Type B pancreatic cell (in vitro differentiated cells): ENCODE measurements at places on chromosomes 16 and 17.

DNA sequence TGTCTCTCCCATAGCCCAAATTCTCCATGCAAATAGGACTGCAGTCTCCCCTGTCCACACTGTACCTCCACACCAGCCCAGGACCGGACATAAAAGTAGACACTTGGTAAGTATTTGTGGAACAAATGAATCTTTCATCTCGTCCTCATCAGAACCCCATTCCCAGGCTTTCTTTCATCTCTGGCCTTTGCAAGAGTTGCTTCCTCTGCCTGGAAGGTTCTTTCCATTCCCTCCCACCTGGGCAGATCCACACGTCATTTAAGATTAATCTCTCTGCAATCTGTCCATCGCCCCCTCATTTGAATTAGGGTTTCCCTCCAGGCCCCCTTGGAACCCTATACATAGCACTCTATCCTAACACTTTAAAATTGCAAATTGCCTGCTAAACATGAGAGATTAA is 3.9 kb upstream of the NXPH3 start:
- DNase-seq = no peak
- no peak overlapping the region for H3K27ac ChIP-seq
- no peaks in the 10 kb centered on the region for H3K4me1 ChIP-seq
- H3K36me3 ChIP-seq = no peaks in the 10 kb centered on the region

- no peak overlapping the region for H3K4me3 ChIP-seq
- peaks cover 23% of the 10 kb centered on the region for H3K4me1 ChIP-seq
- no peak overlapping the region for H3K27ac ChIP-seq
- no peak for DNase-seq
- peaks cover 3% of the 10 kb centered on the region for H3K27me3 ChIP-seq
- H3K36me3 ChIP-seq = peaks cover 5% of the 10 kb centered on the region
Observed at GRCh38 chr16:65675161-65675560, 553.3 kb upstream of the CDH11 start.

DNA sequence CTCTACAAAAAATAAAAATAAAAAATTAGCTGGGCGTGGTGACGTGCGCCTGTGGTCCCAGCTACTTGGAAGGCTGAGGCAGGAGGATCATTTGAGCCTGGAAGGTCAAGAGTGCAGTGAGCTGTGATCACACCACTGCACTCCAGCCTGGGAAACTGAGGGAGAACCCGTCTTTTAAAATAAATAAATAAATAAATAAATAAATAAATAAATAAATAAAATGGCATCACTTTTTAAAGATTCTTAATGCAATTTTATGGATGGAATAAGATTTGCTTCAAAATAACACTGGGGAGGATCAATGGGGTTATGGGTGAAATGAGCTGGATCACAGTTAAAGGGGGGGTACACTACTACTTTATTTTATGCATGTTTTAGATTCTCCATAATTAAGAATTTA is 14.9 kb downstream of the GDE1 start:
- no peak overlapping the region for H3K27ac ChIP-seq
- H3K36me3 ChIP-seq = peaks cover 35% of the 10 kb centered on the region
- DNase-seq = no peak
- no peaks in the 10 kb centered on the region for H3K27me3 ChIP-seq

DNA sequence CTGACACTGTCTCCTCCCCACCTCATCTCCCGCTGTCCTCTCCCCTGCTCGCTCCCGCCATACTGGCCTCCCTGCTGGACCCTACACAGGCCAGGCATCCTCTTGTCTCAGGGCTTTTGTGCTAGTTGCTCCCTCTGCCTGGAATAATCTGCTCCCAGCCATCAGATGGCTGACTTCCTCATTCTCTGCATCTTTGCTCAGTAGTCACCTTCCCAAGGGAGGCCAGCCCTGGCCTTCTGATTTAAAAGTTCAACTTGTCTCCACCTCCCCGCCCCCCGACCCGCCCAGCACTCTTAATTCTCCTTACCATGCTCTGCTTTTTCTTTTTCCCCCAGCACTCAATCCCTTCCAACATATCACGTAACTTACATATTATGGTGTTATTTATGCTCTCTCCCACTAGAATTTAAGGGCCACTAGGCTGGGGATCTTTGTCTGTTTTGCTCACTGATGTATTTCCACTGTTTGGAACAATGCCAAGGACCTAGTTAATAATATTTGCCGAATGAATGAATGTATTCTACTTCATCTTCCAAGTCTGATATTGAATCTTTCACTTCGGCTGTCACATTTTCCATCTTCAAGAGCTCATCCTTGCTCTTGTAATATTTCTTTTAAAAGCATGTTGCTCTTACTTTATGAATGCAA is 178.3 kb downstream of the CDK5R1 start:
- H3K27ac ChIP-seq = no peak overlapping the region
- no peaks in the 10 kb centered on the region for H3K4me1 ChIP-seq
- no peaks in the 10 kb centered on the region for H3K27me3 ChIP-seq
- no peak for DNase-seq
- H3K36me3 ChIP-seq = no peaks in the 10 kb centered on the region

DNA sequence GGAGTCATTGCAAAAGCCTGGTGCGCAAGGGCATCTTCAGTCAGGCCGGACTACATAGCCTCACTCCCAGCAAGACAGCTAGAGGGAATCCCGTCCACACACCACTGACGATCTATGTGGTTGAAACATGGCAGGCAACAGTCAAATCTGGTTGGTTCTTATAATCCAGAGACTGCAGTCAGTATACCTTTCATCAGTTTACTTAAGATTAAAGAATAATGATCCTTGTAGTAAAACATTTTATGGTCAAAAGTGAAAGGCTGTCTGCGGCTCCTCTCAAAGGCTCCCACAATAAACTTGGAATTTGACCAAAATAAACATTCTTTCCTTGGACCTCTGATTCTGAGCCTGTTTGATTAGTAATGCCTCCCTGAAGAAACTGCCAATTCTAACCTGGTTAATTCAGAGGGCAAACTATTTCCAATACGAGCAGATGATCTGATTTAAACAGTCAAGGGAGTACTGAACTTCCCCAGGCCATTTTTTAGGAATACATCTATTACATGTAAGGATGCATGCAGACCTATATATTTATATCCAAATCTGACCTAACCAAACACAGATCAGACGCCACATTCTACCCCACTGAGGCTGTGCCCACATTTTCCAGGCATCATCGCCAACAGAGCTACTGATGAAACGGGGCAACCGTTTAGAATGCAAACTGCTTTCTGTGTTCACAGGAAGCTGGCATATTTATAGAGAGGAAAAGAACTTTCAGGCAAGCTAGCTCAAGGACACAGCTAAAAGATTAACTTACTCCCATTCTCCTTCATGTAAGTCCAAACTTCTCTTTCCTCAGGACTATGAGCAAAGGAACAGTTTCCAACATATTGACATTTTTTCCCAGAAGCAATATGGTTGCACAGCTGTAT is 15.3 kb upstream of the TXNDC11 start:
- H3K27ac ChIP-seq = no peak overlapping the region
- H3K27me3 ChIP-seq = no peaks in the 10 kb centered on the region
- H3K4me3 ChIP-seq = no peak overlapping the region

DNA sequence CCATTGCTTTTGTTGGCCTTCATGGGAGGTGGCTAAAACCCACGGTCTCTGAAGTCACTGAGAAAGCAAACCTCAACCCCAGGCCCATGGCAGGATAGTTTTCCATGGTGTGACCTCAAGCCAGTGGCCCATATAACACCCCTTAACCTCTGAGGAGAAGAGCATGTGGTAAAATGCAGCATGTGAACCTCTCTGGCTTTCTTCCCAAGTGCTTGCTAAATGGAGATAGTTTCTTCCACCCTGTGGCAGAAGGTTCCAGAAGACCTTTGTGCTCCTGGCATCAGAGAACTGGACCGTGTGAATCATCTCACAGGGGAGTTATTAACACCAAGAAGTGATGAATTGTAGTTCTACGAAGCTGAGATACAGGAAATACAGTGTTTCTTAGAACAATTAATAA is 47.3 kb downstream of the MYOCD start:
- H3K4me3 ChIP-seq = no peak overlapping the region
- no peak for DNase-seq
- H3K36me3 ChIP-seq = no peaks in the 10 kb centered on the region
- no peak overlapping the region for H3K27ac ChIP-seq
